ENCODE measurements at places on chromosomes 3 and 15. TPM values are rescaled to one million over a fixed set of nuclear protein-coding genes. Genes with fewer than 3 reads are reported as not detected.
A peak's percentile ranks its signal among the peaks of the same experiment; 100 is the strongest.

GRCh38 chr3:30596152-30596551 is 10.2 kb upstream of the TGFBR2 start:
- no peak for ATAC-seq

DNA sequence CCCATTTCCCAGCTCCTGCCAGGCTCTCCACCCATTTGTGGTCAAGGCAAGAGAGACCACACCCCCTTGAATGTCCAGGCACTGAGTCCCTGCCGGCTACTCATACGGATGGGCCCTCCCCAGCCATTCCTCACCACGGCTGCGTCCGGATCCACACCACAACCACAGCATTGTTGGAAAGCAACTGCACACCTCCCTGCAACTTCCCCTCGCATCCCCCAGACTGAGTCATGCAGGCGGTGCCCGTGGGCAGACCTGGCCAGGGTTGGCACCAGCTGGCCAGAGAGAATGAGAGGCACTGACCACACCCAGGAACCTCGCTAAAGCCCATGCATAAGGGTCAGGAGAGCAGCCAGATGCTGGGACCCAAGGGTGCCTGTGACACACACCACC is 30.5 kb downstream of the LOXL1 start:
- peak; percentile 63 for ATAC-seq

DNA sequence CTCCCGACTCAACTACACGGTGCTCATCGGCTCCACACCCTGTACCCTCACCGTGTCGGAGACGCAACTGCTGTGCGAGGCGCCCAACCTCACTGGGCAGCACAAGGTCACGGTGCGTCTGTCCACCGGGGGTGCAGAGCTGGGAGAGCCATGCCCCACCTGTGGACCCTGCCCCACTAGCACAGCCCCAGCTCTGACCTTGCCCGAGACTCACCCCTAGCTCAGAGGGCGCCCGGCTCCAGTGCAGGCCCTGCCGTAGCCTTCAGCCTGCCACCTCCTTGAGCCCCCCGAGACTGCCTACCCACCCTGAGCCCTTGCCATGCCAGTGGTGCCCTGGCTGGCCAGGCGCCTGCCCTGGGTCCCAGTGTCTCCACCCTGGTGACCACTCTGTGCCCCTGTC is 34.9 kb downstream of the PLXNA1 start:
- ATAC-seq: no peak

GRCh38 chr3:16790432-16791400 is 94.0 kb upstream of the PLCL2 start:
- no peak for ATAC-seq

GRCh38 chr15:88046576-88047129 is 209.9 kb downstream of the NTRK3 start:
- no peak for ATAC-seq

DNA sequence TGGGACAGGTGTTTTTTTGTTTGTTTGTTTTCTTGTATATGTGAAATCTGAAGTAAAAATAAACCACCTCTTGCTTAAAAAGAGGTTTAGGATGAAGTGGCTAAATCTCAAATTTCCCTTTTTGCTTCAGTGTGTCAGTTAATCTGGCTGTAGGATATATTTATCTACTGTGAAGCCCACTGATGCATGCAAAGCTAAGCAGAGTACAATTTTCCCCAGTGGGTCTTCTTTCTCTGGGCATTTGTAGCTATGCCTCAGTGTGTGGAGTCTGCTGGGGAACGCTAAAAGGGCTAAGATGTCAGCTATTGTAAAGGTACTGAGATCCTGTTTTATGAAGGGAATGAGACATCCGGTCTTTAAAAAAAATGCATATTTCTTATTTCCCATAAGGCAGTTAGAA is 190.6 kb downstream of the TCF12 start:
- ATAC-seq: no peak

GRCh38 chr3:30693470-30694120 is 87.2 kb downstream of the TGFBR2 start:
- peak; percentile 87 for ATAC-seq

- ATAC-seq: no peak
These were observed 99.7 kb downstream of the CEMIP start for GRCh38 chr15:80878867-80879250.

DNA sequence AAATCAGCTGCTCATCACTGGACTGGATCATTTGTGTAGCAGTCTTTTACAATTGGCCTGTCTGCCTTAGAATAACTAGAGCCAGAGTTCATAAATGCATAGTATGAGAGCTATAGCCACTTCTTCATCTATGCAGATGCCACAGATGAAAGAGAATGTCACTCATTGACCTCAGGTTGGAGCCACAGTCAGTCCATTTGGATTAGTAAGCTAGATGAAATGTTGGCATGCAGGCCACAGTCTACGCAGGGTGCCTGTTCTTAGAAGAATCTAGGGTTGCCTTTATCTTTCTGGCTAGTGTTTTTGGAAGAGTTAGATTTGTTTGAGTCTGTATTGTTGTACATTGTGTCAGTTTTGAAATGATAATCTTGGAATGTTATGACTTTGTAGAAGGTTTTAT is 25.4 kb upstream of the EDEM1 start:
- peak; percentile 53 for ATAC-seq

- ATAC-seq: no peak
These were observed 182.7 kb downstream of the CNTN6 start for GRCh38 chr3:1275495-1275894.

DNA sequence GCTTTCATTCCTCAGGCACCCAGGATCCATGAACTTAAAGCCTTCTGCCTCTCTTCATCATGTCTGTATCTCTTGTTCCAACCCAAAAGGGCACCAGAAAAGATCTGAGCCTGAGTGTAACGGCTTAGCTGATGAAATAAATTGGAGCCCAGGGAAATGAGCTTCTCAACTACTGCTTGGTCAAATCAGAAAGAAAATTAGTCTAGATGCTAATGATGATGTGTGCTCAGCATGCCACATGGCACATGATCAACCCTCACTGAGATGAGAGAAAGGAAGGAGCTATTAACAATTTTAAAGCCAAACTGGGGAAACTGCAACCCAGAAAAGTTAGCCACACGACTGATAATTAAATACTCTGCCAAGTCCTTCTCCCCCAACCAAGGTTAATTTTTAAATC is 325.7 kb downstream of the CNTN3 start:
- ATAC-seq: no peak

GRCh38 chr3:53845103-53845880 is 927 bp downstream of the CHDH start:
- ATAC-seq: peak; percentile 27

GRCh38 chr3:114721864-114722263 is 425.2 kb downstream of the ZBTB20 start:
- ATAC-seq: no peak

DNA sequence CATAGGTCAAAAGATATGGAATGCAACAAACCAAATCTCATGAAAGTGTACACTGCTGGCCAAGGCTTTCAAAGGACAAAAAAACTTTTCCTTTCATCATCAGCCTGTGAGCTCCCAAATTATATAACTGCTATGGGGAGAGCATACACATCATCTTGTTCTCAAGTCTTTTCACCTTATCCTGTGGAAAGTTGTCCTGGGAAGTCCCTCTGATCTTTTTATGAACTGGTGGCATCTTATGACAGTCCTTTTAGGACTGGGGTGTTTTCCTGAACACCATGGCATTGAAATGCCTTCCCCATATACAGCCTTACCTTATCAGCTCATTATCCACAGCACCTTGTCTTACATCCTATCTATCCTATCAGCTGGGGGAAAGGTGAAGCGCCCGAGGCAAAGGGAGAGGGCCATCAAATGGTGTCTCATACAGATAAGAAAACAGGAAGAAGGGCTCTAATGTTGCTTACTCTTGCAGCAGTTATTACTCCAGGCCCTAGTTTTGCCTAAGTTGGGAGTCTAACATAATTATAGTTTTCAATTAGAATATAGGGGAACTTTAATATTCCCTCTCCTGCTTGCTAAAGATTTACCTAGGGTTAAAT is 61.5 kb upstream of the GOLIM4 start:
- no peak for ATAC-seq

DNA sequence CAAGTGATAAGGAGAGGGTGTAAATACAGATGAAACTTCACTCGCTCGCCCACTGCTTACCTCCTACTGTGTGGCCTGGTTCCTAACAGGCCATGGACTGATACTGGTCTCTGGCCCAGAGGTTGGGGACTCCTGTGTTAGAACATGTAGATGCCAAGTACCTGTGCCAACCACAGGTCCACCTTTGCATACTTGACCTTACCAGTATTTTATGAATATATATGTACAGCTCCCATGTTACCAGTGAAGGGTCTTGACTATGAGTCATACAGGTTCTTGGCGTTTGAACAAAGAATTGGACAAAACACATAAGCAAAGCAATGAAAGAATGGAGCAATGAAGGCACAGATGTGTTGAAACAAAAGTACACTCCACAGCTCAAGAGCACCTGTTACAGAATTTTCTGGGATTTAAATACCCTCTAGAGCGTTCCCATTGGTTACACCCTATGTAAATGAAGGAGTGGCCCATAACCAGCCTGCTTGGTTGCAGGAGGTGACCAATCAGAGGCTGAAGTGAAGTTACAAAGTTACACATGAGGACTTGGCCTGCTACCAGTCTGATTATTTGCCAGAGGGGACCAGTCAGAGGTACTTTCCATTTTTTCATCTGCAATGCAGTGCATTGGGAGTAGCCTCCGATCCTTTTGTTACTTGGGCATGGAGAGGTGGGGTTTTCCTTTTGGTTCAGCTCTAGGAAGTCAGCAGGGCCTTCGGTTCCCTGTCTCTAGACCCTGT is 1.7 kb upstream of the GFM1 start:
- no peak for ATAC-seq

DNA sequence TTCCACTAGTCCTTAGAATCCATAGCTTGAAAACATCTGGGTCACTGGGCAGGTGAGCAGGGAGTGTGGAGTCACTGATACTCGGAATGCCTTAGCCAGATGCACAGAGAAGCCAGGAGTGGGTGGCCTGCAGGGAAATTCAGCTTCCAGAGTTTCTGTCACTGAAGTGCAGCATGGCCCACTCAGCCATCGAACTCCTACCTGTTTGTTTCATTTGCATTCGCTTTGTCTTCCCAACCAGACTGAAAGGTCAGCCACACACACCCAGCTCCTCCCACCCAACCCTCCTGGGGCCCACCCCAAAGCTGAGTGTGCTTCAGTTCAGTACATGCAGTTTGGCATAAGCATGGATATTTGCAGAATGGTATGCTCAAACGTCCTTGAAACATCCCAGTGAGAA is 124.5 kb upstream of the ATP10A start:
- no peak for ATAC-seq

- no peak for ATAC-seq
These were observed 299.5 kb downstream of the GAP43 start for GRCh38 chr3:115922681-115923347.

DNA sequence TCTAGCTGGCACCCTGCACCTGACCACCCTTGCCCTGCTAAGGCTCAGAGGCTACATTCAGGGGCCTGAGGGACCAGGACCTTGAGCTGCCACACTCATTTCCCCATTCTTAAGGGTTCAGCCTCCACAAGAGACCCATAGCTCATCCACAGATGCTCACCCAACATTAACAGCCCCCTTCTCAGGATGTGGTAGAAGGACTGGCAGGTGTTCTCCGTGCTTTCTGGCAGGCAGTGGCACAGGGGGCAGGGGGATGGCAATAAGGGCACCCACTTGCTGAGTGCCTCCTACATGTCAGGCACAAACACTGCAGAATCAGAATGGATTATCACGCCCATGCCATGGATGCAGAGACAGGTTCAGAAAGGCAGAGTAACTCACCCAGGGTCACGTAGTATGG is 9.4 kb downstream of the MAPKAPK3 start:
- ATAC-seq: no peak

GRCh38 chr15:56241374-56242105 is 2.1 kb downstream of the RFX7 start:
- ATAC-seq: no peak

GRCh38 chr3:154898443-154898842 is 181.7 kb upstream of the MME start:
- ATAC-seq: no peak

- ATAC-seq: no peak
These were observed 142.6 kb upstream of the PROK2 start for GRCh38 chr3:71927505-71928066.

GRCh38 chr15:58043192-58043903 is 22.2 kb downstream of the ALDH1A2 start:
- ATAC-seq: peak; percentile 48

- ATAC-seq: no peak
These were observed 257.2 kb upstream of the SOX2 start for GRCh38 chr3:181454451-181455027.

Gene NAALADL2
- 2.4 TPM for total RNA-seq

Gene TM4SF18
- 0.76 TPM for total RNA-seq

Gene TICRR
- 17.0 TPM for total RNA-seq

Gene DPPA2
- total RNA-seq: not detected

Gene ALDH1A2
- 1.8 TPM for total RNA-seq

Gene MYD88
- 41.5 TPM for total RNA-seq

Gene CILP
- 0.64 TPM for total RNA-seq

Gene TMEM45A
- 13.6 TPM for total RNA-seq

Gene SLC22A13
- total RNA-seq: 0.64 TPM

Gene GRAMD2A
- 4.0 TPM for total RNA-seq

Gene DCLK3
- 0.04 TPM for total RNA-seq

Gene PARP3
- total RNA-seq: 5.7 TPM

Gene LTF
- total RNA-seq: 108 TPM

All from esophagus mucosa (tissue), 1 donor.